Coronary artery (tissue), 2 donors: ENCODE measurements at places on chromosomes 4 and X.

DNA sequence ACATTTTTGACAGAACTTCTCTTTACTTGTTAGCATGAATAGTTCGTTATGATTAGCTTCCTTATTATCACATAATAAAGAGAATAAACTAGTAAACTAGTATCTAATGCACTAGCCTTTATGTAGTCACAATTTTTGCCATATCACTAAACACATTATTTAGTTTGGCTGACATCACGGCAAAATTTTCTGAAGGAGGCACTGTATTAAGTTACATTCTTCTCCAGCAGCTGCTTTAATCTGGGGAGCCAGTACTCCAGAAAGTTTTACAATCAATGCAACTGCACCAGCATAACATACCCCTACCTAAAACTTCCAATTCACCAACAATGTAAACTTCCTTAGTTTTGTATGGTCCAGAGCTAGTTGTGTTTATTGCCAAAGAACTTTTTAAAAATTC lies 87.8 kb downstream of the FIP1L1 start:
- no peak for DNase-seq

DNA sequence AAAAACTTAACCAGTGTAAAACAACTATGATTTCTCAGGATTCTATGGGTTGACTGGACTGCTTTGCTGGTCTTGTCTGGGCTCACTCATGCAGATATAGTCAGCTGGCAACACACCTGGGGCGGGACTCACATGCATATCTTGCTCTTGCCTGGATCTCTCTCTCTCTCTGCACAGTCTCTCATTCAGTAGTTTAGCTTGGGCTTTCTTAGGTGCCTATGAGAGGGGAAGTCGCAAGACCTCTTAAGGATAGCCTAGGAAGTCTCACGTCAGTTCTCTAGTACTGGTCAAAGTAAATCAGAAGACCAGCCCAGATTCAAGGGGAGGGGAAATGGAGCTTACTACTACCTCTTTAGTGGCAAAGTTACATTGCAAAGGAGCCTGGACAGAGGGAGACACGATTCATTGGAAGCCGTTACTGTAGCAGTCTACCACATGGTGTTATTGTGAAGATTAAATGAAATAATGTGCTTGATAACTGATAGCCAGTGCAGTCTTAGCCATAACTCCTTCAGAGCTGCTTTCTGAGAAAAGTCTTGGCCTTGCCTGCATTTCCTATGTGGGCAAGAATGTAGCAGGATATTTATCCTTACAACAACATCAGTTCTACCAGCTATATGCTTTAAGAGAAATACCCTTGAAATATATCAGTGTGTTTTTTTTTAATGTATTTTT lies 2.1 kb downstream of the COPS4 start:
- DNase-seq, result no peak

DNA sequence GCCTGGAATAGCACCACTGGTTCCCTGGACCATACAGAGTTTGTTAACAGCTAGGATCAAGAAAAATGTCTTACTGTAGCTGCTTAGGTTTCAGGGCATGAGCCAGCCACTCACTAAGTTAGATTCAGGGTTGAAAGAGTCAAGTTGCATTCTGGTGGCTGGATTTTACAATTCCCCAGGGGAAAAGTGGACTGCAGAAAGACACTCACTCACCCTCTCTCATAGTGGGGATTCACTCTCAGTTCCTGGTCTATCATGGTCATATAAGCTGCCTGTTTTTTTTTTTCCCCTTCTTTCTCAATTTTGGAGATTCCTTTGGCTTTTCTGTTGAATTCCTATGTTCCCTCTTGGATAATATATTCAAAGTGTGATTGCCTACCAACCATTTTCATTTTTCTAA lies 744.2 kb upstream of the GRIA3 start:
- no peak for DNase-seq

DNA sequence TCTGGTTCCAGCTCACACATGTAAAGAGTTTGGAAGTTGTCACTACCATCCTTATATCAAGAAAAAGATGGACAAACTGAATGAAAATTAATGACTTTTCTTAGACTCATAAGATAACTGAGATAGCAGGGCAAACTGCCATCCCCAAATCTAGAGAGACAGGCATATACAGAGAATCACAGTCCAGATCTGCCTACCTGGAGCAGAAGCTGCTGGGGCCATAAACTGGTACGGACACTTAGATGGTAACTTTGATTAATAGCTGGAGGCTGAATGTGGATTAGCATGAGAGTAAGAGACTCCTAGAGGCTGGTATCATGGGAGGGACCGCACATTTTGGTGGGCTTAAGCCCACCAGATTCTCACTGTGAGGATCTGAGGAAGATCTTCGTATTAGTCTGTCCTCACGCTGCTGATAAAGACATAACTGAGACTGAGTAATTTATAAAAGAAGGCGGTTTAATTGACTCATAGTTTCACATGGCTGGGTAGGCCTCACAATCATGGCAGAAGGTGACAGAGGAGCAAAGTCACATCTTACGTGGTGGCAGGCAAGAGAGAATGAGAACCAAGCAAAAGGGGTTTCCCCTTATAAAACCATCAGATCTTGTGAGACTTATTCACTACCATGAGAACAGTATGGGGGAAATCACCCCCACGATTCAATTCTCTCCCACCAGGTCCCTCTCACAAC lies 10.8 kb upstream of the POLA1 start:
- no peak for DNase-seq

- DNase-seq, result no peak
Measured at GRCh38 chrX:6959006-6959405, 188.5 kb upstream of the STS start.

GRCh38 chrX:153989973-153990655 lies 17.6 kb downstream of the TMEM187 start:
- DNase-seq, result no peak

DNA sequence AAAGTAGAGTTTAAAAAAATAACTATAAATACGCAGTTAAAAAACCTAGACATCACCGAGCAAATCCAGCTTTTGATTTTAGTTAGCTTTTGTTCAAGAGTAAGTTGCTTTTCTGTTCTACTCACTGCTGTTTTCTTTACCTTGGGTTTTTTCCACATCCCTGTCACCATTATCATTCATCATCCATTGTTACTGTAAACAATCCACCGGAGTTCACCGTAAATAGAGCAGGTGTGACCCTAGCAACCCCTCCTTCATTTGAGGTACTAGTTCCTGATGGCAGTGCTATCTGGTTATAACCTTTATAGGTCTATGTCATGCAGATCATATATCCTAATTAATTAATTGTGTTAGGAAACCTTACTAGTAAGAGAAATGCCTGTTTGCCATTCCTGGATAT lies 43.0 kb upstream of the TEX13D start:
- DNase-seq, result no peak
